ENCODE measurements at places on chromosomes 4 and X.

- DNase-seq = no peak
Measured at GRCh38 chrX:141341341-141341740, 99.0 kb upstream of the SPANXC start.

GRCh38 chr4:829291-829690 lies 3.4 kb upstream of the CPLX1 start:
- DNase-seq = no peak

DNA sequence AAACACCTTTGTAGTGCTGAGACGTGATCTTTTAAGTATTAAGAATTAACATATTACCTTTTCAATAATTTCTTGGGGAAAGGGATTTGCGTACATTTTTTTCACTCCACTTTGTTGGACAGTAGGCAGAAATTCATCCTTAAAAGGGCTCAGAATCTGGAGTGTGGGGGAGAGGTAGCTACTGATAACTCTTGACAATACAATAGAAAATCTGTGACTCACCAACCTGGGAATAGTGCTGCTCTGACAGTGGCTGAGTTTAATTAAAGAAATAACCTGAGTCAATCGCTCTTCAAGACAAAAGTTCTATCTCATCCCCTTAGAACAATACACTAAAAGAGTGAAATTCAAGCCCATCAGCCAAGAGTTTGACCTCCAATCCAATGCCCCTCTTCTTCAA lies 60.2 kb downstream of the SLC9A7 start:
- no peak for DNase-seq

- DNase-seq = no peak
Measured at GRCh38 chr4:3823496-3824341, 57.5 kb downstream of the ADRA2C start.

- peak; percentile 90 for DNase-seq
Measured at GRCh38 chr4:8419222-8420041, 21.1 kb downstream of the ACOX3 start.

DNA sequence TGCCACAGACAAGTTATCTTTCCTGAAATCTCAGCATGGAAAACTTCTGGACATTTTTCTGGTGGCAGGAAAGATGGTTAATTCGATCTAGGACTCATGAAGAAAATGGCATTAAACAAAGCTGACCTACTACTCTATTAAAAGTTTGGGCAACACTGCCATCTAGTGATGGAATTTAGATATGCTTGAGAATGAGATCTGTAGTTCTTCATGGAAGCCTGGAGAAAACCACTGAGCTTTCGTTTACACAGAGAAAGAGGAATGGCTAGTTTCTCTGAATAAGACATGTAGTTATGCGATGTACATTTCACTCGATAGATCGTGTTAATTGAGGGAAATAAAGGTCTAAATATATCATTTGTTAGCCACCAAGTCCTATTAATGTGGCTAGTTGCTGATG lies 51.7 kb upstream of the CHRDL1 start:
- DNase-seq = peak; percentile 78

DNA sequence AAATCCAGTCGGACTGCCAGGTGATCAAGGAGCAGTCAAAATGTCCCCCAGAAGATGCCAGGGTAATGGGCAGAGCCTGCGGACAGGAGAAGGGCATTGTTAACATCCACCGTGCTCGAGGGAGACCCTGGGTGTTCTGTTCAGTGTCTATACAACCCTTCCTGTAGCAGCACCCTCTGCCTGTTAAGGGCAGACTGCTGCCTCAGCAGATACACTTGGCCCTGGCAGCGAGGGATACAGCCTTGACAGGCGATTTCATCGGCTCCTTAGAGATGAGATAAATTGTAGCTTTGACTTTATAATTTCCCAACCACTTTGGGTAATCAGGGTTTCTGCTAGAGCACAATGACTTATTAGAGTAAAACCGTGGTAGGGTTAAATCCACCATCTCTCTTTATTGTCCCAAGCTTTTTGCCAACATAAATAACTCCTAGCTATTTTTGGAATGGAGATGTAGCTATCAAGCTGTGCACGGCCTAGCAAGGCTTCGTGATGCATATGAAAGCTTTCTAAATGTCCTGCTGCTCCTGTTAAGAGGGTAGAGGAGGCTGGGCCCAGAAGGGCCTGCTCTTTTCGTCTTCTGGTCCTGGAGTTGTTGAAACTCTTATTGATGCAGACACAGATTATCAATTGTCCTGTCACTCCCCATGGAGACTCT lies 195.9 kb downstream of the CPEB2 start:
- no peak for DNase-seq

- no peak for DNase-seq
Measured at GRCh38 chrX:55201930-55202579, 18.1 kb upstream of the PAGE5 start.

DNA sequence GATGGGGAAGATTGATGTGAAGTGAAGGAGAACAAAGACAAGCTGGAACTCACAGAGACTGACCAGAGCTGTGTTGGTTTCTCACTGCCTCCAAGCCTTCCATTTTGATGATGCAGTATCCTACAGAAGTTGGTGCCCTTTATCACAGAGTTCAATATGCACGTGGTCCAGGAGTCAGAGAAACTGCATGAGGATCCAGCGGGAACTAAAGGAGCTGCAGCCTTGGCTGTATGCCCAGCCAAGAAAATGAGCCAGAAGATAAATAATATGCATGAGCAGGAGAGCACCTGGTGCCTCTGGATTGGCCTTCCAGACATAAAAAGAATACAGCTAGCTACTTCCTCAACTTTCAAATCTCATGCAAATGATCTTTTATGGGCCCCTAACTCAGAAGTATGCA lies 44.3 kb upstream of the DCLK2 start:
- DNase-seq = no peak

DNA sequence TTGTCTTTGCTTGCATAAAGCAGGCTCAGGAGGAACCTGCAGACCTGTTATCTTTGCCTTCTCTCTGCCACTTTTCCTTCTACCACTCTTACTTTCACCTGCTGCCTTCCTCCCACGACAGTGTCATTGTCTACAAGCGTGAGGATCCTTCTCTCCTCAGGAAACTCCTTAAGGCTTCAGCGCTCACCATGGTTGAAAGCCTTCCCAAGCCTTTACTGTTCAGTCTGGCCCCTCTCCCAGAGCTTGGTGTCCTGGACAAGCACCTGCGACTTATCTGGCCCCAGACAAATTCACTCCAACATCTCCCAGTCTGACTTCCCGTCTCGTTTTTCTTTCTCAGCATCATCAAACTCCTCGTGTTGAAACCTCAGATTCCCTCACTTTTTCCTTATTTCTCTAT lies 31.0 kb downstream of the CC2D2A start:
- no peak for DNase-seq

GRCh38 chr4:187417721-187418120 lies 577.9 kb upstream of the ZFP42 start:
- no peak for DNase-seq

GRCh38 chr4:932713-933070 lies 432 bp downstream of the TMEM175 start:
- DNase-seq = no peak

- DNase-seq = no peak
Measured at GRCh38 chr4:185839194-185839712, 27.3 kb upstream of the SORBS2 start.

DNA sequence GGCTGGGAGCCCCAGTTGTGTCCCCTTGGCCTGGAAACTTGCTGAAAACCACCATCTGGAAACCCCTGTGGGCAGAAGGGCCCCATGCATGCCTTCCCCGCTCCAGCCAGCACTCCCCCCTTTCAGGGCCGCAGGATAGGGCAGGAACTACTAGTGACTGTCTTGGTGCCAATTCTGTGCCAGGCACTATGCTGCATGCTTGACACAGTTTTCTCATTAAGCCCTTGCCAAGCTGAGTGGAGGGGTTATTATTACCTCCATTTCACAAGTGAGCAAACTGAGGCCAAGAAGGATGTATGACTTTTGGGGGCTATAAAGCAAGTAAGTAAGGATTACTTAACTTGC lies 73.6 kb upstream of the PJA1 start:
- no peak for DNase-seq

DNA sequence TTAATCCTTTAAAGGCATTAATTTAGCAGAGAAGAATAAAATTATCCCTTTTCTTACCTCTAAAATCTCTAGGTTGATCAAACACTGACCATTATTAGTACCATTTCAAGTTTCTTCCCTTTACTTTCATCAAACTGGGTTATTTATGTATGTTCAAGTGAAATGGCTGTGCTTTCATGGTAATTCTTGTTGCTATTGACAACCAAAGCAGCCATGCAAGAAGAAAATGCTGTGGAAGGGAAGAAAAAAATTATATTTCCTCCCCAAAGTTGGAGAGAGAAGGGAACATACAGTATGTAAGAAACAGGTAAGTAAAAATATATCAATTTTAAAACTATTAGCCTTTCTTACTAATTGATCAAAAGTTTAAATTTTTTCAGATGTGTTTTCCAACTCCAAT lies 16.2 kb downstream of the NPNT start:
- no peak for DNase-seq

DNA sequence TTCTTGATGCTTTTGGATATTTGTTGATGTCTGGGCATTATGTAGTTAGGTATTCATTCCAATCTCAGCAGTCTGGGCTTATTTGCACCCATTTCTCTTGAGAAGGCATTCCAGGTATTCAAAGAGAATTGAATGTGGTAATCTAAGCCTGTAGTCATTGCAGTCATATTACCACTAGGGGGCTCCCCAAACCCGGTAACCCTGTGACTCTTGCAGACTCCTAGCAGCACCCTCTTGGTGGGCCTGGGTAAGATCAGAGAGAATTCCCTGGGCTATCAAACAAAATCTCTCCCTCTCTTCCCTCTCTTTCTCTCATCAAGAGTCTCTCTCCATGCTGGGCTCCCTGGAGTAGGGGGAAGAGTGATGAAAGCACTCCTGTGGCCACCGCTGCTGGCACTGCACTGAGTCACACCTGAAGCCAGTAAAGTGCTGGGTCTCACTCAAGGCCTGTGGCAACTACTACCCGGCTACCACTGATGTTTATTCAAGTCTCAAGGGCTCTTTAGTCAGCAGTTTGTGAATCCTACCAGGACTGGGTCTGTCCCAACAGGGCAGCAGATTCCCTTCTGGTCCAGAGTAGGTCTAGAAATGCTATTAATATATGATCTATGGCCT lies 187.7 kb upstream of the NUDT10 start:
- DNase-seq = no peak

- no peak for DNase-seq
Measured at GRCh38 chr4:29278585-29278984, 1441.6 kb upstream of the PCDH7 start.

Measured in inflammatory macrophage treated with lipopolysaccharide for 1 hour (primary cell).